Activated naive CD8-positive, alpha-beta T cell treated with anti-CD3 and anti-CD28 coated beads for 36 hours (primary cell): ENCODE measurements at places on chromosomes 3 and 15. TPM values are rescaled to one million over a fixed set of nuclear protein-coding genes. Genes with fewer than 3 reads are reported as not detected.

DNA sequence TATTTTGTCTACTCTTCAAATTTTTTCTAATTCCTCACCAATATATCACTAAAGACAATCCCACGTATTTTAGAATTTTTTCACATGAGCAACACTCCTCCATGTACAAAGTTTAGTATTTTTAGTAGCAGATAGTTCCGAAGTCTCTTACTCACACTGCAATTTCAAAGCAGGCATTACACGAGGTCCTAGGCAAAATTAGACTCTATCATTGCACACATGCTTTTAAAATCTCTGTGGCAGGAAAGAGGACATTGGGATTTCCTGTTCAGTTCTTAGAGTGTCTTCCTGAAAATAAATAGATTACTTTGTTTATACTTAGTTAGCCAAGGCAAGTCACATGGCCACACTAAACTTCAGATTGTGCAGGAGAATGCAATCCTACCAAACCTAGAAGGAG lies 847.7 kb downstream of the ROBO2 start:
- DNase-seq: no peak
- H3K4me3 ChIP-seq: no peak overlapping the region
- no peaks in the 10 kb centered on the region for H3K4me1 ChIP-seq
- H3K36me3 ChIP-seq: no peaks in the 10 kb centered on the region
- H3K27ac ChIP-seq: no peak overlapping the region

The CCDC13 gene
- total RNA-seq: not detected

The SERINC4 gene
- total RNA-seq: 0.14 TPM

- no peak overlapping the region for H3K4me3 ChIP-seq
- no peaks in the 10 kb centered on the region for H3K36me3 ChIP-seq
- peaks cover 4% of the 10 kb centered on the region for H3K27me3 ChIP-seq
- H3K27ac ChIP-seq: no peak overlapping the region
- no peaks in the 10 kb centered on the region for H3K4me1 ChIP-seq
Measured at GRCh38 chr3:9630550-9631139, 18.7 kb upstream of the MTMR14 start.

- no peaks in the 10 kb centered on the region for H3K36me3 ChIP-seq
- no peak for DNase-seq
- H3K27me3 ChIP-seq: no peaks in the 10 kb centered on the region
- H3K4me3 ChIP-seq: no peak overlapping the region
Measured at GRCh38 chr3:89306540-89306939, 199.1 kb downstream of the EPHA3 start.
